Esophagus squamous epithelium (tissue), 5 donors: ENCODE measurements at places on chromosomes 3 and 15.

DNA sequence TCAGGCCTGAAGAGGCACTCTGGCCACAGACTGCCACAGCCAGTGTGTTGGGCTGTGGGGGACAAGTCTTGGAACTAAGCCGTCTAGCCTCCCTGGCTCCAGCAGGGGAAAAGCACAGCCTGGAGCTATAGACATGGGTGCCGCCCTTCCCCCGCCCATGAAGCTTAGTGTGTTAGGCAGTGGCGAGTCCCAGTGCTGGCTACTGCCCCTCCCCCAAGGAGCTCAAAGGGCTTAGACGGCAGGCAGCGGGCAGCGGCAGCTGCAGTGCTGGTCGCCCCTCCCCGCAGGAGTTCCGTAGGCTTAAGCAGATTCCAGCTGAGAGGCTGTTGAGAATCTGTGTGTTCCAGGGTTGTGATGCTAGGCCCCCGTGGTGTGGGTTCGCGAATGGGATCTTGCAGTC lies 135.8 kb upstream of the RORA start:
- DNase-seq: no peak

GRCh38 chr15:58401276-58401675 lies 30.5 kb upstream of the LIPC start:
- no peak for DNase-seq

DNA sequence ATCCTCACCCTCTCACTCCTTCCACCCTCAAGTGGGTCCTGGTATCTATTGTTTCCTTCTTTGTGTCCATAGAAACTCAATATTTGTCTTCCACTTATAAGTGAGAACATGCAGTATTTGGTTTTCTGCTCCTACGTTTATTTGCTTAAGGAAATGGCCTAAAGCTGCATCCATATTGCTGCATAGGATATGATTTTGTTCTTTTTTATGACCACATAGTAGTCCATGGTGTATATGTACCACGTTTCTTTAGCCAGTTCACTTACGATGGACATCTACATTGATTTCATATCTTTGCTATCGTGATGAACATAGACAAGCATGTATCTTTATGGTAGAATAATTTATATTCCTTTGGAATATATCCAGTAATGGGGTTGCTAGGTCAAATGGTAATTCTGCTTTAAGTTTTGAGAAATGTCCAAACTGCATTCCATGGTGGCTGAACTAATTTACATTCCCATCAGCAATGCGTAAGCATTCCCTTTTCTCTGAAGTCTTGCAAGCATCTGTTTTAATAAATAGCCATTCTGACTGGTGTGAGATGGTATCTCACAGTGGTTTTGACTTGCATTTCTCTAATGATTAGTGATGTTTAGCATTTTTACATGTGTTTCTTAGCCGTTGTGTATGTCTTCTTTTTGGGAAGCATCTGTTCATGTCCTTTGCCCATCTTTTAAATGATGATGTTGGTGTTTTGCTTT lies 650.2 kb downstream of the ZNF385D start:
- DNase-seq: no peak

GRCh38 chr3:24793896-24794295 lies 299.2 kb upstream of the THRB start:
- DNase-seq: no peak

DNA sequence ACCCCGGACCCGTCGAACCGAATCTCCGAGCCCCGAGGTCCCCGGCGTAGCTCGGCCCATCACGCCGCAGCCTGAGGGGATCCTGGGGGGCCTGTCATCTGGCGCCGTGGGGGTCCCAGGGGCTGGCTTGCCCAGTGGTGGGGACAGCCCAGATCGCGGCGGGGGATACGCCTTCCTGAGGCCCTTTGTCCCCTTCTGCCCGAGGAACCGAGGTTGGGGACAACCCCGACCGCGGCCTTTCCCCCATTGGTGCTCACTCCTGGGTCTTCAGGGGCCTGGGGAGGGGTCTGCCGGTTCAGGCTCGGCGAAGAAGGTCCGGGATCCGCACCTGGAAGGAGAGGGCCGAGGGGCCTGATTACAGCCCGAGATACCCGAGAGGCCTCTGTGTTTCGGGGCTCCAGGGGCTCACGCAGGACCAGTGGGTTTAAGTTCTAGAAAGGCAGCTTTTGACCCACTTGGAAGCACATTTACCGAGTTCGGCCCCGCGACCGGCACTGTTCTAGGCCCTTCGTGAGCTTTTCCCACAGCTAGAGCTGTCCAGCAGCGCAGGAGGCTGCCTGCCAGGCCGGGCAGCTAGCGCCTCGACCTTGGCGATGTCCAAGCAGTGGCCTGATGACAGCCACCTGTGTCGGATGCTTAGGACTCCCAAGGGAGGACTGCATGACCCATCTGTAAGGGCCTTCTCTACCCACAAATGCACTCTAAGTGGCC lies 504 bp downstream of the ABHD2 start:
- DNase-seq: no peak

- DNase-seq: no peak
Measured at GRCh38 chr15:25391971-25392721, 46.7 kb downstream of the UBE3A start.

DNA sequence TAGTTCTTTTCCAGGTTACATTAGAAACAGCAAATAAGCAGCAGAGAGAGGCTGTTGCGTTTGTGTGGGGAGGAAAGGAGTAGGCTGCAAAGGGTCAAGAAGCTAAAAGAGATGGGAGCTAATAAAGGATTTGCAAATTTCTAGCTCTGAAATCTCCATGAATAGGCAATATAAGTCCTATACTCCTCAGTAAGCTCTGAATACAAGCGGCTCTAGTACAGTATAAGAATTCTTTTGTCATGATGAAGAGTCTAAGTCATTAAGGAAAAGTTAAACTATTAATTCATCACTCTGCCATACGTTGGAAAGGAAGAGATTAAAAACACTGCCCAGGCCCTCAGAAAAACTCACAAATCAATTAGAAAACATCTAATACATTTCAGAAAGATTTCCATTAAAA lies 59.3 kb downstream of the CEP152 start:
- DNase-seq: no peak

- no peak for DNase-seq
Measured at GRCh38 chr3:59072681-59073080, 22.9 kb upstream of the CFAP20DC start.

GRCh38 chr3:45967724-45968123 lies 24.5 kb downstream of the CXCR6 start:
- DNase-seq: no peak

DNA sequence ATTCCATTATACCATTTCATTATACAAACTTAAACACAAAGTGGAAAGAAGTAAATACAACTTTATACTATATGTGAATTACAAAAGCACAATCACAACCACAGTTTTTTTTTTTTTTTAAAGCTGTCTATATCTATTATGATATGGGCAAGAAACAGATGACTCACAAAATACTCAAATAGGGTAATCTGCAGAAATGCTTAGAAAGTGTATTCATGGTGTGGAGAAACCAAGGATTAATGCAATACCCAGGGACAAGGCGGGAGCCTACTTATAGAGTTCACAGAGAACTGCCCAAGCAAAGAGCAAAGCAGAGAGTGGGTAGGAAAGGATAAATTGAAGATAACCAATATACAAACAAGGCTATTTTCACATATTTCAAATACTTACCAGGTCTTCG lies 332.0 kb downstream of the FHIT start:
- DNase-seq: no peak

DNA sequence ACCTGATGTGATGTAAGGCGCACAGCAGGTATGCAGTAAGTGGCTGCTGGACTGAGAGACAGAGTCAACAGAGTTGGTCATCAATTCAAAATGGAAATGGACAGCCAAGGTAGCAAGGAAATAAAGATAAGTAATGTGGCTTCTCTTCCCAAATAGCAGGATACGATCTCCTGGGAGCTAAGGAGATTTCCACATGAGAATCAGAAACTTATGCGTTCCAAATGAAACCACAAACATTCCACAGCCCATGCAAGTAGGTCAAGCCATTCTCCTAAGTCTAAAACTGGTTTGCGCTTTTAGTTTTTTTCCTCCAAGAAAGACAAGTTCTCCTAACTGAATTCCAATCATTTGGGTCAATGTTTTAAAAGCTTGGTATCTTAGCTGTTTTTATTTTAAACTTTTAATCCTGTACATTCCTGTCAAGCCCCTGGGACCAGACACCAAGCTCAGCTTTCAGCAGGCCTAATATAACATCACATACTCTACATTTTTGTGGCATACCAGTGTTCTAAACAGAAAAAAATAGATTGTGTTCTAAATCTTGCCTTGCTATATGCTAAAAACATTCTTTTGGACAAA lies 73.7 kb upstream of the TSPAN3 start:
- no peak for DNase-seq

DNA sequence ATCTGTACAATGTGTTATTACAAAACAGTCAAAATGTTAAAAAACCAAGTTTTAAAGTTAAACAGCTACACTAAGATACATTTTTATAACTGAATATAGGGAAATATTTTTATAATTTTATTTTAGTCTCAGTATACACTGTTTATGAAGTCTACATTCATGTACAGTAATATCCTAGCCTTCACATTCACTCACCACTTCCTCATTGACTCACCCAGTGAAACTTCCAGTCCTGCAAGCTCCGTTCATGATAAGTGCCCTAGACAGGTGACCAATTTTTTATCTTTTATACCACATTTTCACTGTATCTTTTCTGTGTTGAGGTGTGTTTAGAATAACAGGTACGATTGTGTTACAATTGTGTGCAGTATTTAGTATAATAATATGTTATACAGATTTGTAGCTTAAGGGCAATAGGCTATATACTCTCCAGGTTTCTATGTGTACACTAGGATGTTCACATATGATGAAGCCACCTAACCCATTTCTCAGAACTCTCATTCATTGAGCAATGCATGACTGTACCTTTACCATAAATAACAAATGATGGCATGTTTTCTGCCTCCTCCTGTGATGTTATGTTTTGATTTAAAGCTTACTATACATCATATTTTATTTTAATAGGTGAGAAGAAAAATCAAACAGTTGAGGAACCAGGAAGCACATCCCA lies 388.4 kb upstream of the NDN start:
- no peak for DNase-seq

- no peak for DNase-seq
Measured at GRCh38 chr3:195128255-195129071, 142.5 kb downstream of the XXYLT1 start.

- peak; percentile 17 for DNase-seq
Measured at GRCh38 chr3:136994772-136995516, 37.2 kb downstream of the IL20RB start.
